ENCODE measurements at places on chromosomes 2 and 18.

GRCh38 chr2:46458763-46459500 lies 20.4 kb upstream of the TMEM247 start:
- DNase-seq: no peak

- no peak for DNase-seq
Measured at GRCh38 chr2:171670655-171671054, 16.6 kb upstream of the DYNC1I2 start.

DNA sequence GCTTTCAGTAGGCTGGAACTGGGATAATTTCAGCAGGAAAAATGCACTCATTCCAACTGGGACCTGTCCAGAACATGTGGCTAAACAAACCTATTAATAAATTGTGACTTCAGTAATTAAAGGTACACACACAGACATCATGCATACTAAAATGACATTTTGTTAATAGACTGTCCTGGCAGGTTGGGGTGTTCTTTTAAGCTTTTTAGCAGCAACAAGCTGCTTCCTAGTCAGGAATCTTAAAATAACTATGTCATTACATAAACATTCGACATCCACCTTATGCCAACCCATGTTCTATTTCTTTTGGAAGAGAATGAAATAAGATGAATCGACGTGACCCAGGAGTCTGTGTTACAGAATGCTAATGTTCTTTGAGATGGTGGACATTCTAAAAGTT lies 435.7 kb downstream of the TXNL1 start:
- no peak for DNase-seq

GRCh38 chr2:157897106-157897971 lies 21.2 kb upstream of the ACVR1 start:
- DNase-seq: no peak

- no peak for DNase-seq
Measured at GRCh38 chr2:60867848-60868247, 13.5 kb upstream of the REL start.

DNA sequence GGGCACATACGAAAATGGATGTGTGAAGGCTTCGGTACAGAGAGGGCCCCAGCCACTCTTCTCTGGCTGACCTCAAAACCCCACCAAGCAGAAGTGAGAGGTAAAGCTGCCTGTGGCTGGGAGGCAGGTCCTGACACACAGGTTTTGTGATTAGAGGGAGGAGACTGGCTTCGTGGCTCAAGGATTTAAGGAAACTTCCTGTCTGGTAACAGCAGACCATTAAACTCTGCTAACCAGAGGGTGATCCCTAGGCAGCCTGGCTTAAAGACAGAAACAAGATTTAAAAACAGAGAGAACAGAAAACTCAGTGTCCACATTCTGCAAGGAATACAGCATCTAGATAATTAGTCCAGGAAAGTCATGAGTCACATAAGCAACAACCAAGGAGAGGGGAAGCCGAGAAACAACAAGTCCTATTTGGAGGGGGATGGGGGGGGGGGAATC lies 101.9 kb downstream of the NFATC1 start:
- no peak for DNase-seq

- no peak for DNase-seq
Measured at GRCh38 chr2:83730223-83730622, 728.9 kb downstream of the SUCLG1 start.

GRCh38 chr2:216777637-216778273 lies 82.1 kb downstream of the TNP1 start:
- no peak for DNase-seq

DNA sequence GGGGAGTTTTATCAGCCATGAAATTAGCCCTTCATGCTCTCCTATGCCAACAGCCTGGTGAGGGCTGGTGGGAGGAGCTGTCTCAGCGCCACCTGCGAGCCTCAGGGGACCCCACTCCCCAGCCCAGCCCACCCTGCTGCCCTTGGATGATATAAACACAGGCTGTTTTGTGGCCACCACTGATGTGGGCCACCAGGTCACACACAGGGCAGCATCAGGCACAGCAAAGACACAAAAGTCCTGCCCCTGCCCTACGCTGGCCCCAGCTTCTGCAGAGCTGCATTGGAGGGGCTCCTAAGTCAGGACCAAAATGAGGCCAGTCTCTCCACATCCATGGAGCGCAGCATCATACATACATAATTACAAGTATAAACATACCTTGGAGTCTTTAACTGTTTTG lies 110.6 kb upstream of the TEX51 start:
- no peak for DNase-seq

- no peak for DNase-seq
Measured at GRCh38 chr2:217563565-217563964, 439.2 kb downstream of the TNS1 start.

DNA sequence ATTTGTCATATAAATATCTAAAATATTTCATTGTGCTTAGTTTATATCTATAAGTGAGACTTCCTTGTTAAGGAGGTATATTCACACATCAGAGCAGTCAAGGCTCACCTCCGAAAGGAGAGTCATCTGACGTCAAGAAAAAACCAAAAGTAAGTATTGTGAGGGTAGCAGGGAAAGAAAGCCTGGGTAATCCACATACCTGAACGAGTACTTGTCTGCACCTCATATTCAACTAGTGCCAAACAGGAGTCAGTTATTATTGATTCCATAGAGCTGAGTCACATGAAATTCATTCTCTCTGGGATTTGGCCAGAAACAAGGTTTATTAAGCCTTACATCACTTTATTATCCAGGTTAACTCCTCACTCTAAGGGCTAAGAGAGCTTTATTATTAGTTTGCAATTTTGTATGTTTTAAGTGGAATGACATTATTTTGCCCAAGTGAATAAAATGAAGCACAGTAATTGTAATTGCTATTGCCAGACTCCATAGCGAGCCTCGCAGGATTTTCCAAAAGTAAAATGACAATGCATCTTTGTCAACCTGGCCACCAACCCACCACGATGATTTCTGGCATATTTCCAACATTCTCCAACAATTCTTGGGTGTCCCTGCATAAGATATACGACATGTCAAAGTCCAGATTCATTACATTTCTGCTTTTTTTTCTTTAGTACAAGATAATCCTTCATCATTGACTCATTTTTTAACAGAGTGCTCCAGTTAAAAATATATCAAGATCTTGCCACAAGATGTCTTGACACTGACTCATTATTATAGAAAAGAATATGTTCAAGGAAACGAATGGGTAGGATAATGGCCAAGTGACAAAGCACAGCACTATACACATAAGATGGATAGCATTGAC lies 1210.4 kb upstream of the ACVR2A start:
- no peak for DNase-seq
